Fibroblast of upper back skin (primary cell): ENCODE measurements at places on chromosomes 5 and 9.
A peak's percentile ranks its signal among the peaks of the same experiment; 100 is the strongest.

GRCh38 chr9:105639936-105640335 is 22.3 kb upstream of the TAL2 start:
- DNase-seq, result no peak

- peak; percentile 71 for DNase-seq
These were observed 310.6 kb downstream of the DIRAS2 start for GRCh38 chr9:90331826-90332575.

DNA sequence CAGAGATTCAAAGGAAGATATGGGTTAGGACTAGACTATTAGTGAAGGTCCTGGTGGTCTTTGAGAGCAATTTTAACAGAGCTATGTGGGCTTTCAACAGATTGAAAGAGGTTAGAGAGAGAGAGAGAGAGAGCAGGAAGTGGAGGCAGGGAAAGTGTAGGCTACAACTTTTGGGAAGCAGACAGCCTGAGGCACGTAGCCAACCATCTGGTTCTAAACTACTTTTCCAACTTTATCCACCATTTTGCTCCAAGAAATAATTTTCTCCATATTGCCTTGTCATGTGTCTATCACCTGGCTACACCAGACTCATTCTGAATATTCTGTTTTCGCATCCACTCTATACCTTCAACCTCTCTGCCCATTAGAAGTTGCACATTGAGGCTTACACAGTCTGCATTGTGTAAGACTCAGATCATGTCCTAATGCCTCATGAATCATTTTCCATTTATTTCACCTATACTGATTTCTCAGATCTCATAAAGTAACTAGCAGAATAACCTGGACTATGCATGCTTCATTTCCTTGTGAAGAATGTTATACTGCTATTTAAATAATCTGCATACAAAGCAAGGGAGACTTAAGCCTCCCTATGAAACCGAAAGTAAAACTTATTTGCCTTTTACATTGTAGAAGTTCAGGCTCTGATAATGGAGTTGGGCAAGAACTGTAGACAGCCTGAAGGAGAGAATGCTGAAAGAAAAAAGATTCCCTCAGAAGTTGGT is 235.6 kb downstream of the ELAVL2 start:
- peak; percentile 10 for DNase-seq

- DNase-seq, result no peak
These were observed 14.3 kb upstream of the SH3RF2 start for GRCh38 chr5:145922059-145922458.

DNA sequence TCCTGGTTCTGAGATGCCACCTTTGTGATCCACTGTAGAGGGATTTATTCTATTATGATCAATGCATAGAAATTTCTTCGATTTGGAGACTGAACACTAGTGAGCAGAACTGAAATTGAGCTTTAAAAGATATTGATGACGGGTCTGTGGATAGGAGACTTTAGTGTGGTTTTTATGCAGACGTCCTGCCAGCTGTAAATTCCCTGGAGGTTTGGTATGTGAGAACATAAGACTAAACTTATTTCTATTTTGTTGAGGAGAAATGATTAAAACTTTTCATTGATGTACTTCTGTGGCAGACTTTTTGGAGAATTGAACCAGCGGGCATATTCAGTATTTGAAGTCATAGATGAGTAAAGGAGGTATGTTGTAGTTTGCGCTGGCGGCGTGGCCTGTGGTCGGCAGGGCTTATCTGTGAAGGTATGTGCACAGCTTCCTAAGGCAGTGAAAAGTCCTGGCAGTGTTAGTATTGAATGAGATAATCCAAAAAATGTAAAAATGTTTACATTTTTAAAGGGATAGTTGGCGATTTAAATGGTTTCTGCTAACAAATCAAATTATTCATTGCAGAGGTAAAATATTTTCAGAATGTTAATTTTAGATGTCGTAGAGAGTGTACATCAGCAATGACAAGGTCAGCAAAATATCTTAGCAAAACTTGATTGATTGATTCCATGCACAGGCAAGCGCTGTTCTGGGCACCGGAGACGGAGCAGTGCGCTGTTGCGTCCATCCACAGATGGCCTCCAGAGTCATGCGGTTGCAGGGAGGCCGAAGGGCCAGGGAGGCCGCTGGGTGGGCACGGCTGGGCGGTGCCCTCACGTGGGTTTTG is 20.4 kb downstream of the TENT4A start:
- DNase-seq, result peak; percentile 72

GRCh38 chr5:3564827-3565518 is 30.7 kb upstream of the IRX1 start:
- DNase-seq, result no peak

DNA sequence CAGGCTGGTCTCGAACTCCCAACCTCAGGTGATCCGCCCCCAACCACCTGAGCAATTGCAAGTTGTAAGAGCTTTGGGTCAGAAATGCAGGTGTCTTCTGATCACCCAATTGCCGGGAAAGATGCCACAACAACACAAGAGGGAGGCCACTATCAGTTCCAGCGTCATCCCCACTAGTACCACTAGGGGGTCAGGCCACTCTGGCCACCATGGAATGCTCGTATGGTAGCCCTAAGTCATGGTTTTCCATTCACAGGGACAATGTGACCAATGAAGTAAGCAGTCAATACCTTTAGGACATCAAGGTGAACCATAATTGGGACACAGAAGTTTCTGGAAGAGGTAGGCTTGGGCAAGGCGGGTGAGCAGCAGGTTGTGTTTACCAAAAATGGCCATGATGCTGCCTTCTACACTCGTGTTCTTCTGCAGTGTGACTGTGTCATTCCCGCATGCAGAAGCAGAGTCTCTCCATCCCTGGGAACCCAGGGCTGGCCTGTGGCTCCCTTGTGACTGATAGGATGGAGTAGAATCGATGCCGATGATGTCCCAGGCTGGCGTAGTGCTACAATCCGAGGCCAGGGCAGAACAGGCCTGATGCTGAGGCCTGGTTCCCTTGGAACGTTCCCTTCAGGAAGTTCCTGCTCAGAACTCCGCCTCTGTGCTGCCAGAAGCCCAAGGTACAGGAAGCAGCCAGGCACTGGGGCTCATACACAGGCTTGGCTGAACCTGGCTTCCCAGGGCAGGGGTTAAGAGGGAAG is 42.2 kb upstream of the ANKRD33B start:
- no peak for DNase-seq

DNA sequence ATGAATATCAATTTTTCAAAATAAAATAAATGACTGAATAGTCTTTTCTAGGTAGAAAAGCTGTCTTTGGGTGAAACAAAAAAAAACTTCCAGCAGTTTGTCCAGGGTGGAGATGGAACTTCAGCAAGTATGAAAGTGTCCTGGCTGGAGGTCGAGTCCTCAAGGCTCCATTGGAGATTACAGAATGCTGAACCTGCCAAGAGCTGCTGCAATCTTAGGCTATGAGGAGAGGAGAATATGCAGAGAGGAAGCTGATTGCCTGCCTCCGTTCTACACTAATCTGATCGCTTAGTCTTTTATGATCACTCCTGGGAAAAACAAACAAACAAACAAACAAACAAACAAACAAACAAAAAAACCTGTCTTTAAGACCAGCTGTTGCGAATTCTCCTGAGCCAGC is 50.6 kb downstream of the NREP start:
- DNase-seq, result no peak

DNA sequence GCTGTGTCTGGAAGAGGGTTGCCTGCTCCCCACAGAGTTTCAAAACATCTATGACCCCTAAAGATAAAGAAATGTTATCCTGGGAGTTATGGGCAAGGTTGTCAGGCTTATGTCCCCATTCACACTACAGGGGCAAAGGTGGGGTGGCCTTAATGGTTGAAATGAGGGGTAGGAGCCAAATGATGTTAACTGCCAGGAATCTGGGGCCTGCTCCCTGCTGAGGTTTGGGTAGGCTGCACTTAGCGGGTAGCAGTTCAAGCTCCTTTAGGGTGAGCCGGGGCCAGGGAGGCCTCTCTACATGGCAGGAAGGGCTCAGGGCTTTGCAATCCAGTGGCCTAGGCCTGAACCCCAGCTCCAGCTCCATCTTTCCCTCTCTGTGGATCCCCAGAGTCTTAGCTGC is 3.0 kb downstream of the FGF18 start:
- no peak for DNase-seq
